ENCODE measurements at places on chromosomes 7 and 10.

DNA sequence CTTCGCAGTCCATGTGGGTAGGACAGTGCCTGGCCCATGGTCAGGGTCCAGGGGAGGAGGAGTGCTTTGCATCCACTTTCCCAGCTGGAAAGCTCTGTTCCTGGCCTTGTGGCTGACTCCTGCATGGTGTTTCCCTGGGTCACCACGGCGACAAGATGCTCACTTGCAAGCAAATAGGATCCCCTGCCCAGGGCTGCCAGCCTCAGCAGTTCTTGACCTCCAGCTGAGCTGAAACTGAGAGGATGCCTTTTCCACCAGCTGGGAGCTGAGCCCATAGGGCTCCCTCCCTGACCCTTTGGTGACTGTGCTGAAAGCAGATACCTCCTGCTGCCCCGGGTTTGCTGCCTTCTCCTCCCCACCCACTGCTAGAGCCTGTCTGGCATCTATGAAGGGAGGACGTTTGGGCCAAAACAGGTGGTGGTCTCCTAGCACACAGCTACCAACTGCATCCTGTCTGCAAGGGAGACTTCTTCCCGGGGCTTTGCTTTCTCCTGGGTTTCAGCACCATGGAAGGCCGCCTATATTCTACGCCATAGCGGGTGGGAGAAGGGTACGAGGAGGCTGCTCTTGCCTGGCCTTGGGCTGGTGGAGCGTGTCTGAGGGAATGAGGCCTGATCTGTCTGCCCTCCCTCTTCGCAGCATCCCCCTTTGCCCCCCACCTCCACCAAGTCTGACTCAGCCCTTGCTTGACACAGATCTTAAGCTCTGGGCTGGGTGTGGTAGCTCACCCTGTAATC is 34.4 kb downstream of the UBTD1 start:
- no peaks in the 10 kb centered on the region for H3K27me3 ChIP-seq
- no peaks in the 10 kb centered on the region for H3K36me3 ChIP-seq
- H3K4me1 ChIP-seq: no peaks in the 10 kb centered on the region
- DNase-seq: no peak
- no peak overlapping the region for H3K4me3 ChIP-seq

DNA sequence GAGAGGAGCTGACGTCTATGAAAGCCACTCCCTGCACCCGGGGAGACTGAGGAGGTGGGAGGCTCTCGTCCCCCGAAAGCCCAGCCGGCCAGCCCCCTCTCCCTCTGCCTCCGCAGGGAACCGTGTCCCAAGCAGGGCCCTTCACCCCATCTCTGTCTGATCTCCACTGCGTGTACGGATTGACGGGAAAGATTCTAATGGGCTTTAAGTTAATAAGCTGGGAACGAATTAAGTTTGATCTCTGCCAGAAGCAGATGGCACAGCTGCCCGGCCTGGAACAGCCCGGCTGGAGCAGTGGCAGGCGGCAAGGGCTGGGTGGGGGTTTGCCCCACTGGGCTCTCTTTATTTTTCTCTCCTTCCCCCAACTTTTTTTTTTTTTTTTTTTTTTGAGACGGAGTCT is 6.1 kb upstream of the SLC29A4 start:
- no peaks in the 10 kb centered on the region for H3K4me1 ChIP-seq
- H3K27me3 ChIP-seq: no peaks in the 10 kb centered on the region
- H3K36me3 ChIP-seq: no peaks in the 10 kb centered on the region
- no peak overlapping the region for H3K27ac ChIP-seq
- H3K4me3 ChIP-seq: no peak overlapping the region
- no peak for DNase-seq

DNA sequence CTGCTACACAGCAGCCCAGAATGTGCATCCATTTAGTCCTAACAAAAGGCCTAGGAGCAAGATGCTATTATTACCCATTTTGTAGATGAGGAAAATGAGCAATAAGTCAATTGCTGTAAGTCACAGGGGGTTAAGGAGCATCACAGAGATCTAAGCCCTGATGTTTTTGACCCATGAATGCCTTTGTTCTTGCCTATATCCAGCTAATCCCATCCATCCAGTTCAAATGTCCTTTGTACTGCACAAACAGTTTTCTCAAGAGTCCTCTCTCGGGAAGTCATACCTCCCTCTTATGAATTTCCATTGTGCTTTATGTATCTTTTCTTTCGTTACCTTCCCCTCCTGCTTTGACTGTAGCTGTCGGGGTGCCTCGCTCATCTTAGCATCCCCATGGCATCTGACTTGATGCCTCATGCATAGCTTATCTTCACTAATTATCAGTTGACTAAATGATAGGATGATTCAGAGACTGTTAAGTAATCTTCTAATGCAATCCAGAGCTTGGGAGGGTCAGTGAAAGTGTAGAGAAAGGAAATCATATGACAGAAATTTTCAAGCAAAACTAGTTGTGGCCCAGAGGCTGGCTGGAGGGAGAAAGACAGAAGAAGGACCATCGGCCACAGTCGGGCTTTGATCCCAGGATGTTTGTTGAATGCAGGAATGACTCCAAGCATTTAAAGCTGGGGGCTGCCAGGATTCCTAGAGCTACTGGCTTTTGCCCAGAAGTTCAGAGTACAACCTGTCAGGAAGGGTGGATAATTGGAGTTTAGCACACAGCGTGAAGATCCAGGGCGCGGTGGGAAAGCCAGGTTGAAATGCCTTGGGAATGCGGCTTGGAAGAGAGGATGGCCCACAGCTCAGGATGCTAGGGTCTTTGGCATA is 23.5 kb downstream of the BLVRA start:
- no peak for DNase-seq
- H3K4me3 ChIP-seq: no peak overlapping the region
- H3K27me3 ChIP-seq: no peaks in the 10 kb centered on the region
- H3K4me1 ChIP-seq: peaks cover 19% of the 10 kb centered on the region
- peaks cover 8% of the 10 kb centered on the region for H3K36me3 ChIP-seq
- peak overlapping the region; percentile 37 for H3K27ac ChIP-seq

GRCh38 chr10:71528371-71529206 is 131.9 kb downstream of the CDH23 start:
- no peak for DNase-seq
- no peak overlapping the region for H3K27ac ChIP-seq

- no peaks in the 10 kb centered on the region for H3K36me3 ChIP-seq
- DNase-seq: no peak
- H3K4me3 ChIP-seq: no peak overlapping the region
- peaks cover 18% of the 10 kb centered on the region for H3K27me3 ChIP-seq
- H3K4me1 ChIP-seq: no peaks in the 10 kb centered on the region
Observed at GRCh38 chr10:24382979-24383663, 174.2 kb downstream of the KIAA1217 start.

GRCh38 chr10:54194806-54195205 is 606.2 kb downstream of the PCDH15 start:
- H3K27me3 ChIP-seq: no peaks in the 10 kb centered on the region
- no peak overlapping the region for H3K4me3 ChIP-seq
- H3K36me3 ChIP-seq: no peaks in the 10 kb centered on the region
- no peak overlapping the region for H3K27ac ChIP-seq

DNA sequence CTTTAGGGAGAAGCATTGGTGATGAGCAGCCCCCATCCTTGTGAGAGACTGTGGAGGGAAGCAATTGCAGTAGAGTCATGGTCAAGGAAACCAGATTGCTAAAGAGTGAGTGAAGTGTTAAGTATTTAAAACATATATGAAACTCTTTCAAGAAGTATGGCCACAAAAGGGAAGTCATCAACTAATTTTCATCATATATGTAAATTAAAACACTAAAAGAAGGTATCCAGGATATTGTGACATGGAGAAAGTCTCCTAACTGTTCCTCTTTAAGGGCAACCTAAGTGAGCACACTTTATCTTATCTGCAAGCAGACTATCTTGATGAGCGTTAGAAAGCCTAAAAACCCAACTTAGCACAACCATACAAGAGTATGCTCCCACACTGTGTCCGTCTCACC is 69.7 kb downstream of the CD36 start:
- H3K36me3 ChIP-seq: no peaks in the 10 kb centered on the region
- no peak overlapping the region for H3K27ac ChIP-seq

- no peak overlapping the region for H3K27ac ChIP-seq
- H3K36me3 ChIP-seq: no peaks in the 10 kb centered on the region
- H3K27me3 ChIP-seq: peaks cover 17% of the 10 kb centered on the region
- peaks cover 11% of the 10 kb centered on the region for H3K4me1 ChIP-seq
Observed at GRCh38 chr7:135801045-135801693, 52.6 kb upstream of the FAM180A start.

DNA sequence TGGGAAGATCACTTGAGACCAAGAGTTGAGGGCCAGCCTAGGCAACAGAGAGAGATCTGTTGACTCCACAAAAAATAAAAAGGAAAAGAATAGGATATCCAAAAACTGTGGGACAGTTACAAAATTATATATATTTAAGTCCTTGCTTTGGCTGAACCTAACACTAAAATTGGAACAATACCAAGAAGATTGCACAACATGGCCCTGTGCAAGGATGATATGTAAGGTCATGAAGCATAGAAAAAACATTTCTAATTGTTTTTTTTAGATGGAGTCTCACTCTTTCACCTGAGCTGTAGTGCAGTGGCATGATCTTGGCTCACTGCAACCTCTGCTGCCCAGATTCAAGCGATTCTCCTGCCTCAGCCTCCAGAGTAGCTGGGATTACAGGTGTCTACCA is 139.0 kb downstream of the TPST1 start:
- H3K27me3 ChIP-seq: peaks cover 7% of the 10 kb centered on the region
- peaks cover 4% of the 10 kb centered on the region for H3K36me3 ChIP-seq
- no peak for DNase-seq
- no peaks in the 10 kb centered on the region for H3K4me1 ChIP-seq
- no peak overlapping the region for H3K27ac ChIP-seq

- DNase-seq: no peak
- no peak overlapping the region for H3K27ac ChIP-seq
- H3K4me1 ChIP-seq: peaks cover 14% of the 10 kb centered on the region
- H3K27me3 ChIP-seq: no peaks in the 10 kb centered on the region
- no peak overlapping the region for H3K4me3 ChIP-seq
- H3K36me3 ChIP-seq: no peaks in the 10 kb centered on the region
Observed at GRCh38 chr7:137954614-137955013, 47.3 kb downstream of the CREB3L2 start.

GRCh38 chr7:25308246-25308645 is 80.0 kb upstream of the NPVF start:
- H3K36me3 ChIP-seq: no peaks in the 10 kb centered on the region
- no peaks in the 10 kb centered on the region for H3K4me1 ChIP-seq
- DNase-seq: no peak
- no peak overlapping the region for H3K4me3 ChIP-seq
- H3K27me3 ChIP-seq: peaks cover 33% of the 10 kb centered on the region
- no peak overlapping the region for H3K27ac ChIP-seq

GRCh38 chr10:17292375-17292774 is 64.3 kb downstream of the VIM start:
- H3K27ac ChIP-seq: no peak overlapping the region
- H3K4me3 ChIP-seq: no peak overlapping the region
- no peak for DNase-seq
- H3K27me3 ChIP-seq: peaks cover 37% of the 10 kb centered on the region

DNA sequence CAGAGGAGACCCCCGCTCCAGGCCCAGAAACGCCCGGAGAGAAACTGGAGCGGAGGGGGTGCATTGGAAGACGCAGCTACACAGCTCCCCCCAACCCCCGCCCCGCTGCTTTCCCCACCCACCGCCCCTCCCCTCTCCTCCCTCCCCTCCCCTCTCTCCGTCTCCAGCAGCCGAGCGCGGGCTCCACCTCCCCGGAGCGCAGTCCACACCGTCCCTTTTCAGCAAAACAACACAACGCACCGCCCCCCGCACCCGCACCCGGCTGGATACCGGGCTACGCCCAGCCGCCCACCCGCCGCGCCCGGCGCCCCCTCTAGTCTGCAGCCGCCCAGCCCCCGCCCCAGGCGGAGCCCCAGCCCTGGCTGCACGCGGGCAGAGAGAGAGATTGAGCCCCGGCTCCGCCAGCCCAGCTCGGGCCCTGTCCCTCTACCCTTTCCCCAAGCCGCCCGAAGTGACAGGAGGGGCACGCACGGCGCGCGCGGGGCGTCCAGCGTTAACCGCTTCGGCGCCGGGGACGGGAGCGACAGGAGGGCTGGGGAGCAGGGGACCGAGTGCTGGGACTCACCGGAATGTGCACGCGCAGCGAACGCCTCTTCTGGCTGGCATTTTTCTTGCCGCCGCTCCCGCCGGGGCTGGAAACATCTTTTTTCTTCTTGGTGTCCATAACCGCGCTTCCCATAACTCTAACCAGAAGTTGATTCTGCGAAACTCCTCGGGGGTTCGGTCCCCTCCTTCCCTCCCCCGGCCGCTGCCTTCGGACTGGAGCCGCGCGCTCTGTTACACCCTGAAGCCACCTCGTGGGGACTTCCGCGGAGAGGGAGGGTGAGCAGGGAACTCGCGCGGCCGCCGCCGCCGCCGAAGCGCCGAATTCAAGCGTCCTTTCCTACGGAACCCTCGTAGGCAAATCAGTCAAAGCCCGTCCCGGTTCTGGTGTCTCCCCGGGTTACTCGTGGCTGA is 695 bp downstream of the PRKAG2 start:
- peaks cover 17% of the 10 kb centered on the region for H3K4me1 ChIP-seq
- H3K27me3 ChIP-seq: no peaks in the 10 kb centered on the region
- peak overlapping the region; percentile 81 for H3K27ac ChIP-seq
- DNase-seq: peak; percentile 77
- peak overlapping the region; percentile 91 for H3K4me3 ChIP-seq

- DNase-seq: no peak
- H3K36me3 ChIP-seq: no peaks in the 10 kb centered on the region
- H3K4me1 ChIP-seq: no peaks in the 10 kb centered on the region
- H3K27ac ChIP-seq: no peak overlapping the region
- peaks cover 3% of the 10 kb centered on the region for H3K27me3 ChIP-seq
Observed at GRCh38 chr7:69561266-69561960, 36.9 kb upstream of the AUTS2 start.

DNA sequence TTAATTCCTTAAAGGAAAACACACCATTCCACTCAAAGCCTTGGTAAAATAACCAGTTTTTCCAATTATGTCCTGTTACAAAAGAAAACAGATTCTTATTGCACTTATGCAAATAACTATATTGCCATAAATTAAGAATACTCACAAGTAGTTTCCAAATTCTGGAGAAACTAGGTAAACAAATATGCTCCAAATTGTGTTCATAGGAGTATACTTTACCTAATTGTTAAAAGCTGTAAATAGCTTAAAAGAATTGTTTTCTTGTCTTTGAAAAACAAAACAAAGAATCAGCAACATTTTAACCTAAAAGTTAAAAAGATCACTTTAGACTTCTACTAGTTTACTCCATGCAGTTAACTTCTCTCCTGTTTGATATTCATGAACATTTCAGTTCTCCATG is 38.9 kb upstream of the LRGUK start:
- DNase-seq: no peak
- H3K4me1 ChIP-seq: no peaks in the 10 kb centered on the region
- no peak overlapping the region for H3K4me3 ChIP-seq
- no peaks in the 10 kb centered on the region for H3K27me3 ChIP-seq
- no peak overlapping the region for H3K27ac ChIP-seq

Data from natural killer cell treated with Interleukin-12 subunit alpha and Interleukin-12 subunit beta and Interleukin-15 and Interleukin-18, amount 100 ng/mL, for 72 hours (primary cell).